Mononuclear cell (primary cell): ENCODE measurements at places on chromosomes 6 and 20. TPM values are rescaled to one million over a fixed set of nuclear protein-coding genes. Genes with fewer than 3 reads are reported as not detected.

Gene XKR7
- total RNA-seq, result under 0.01 TPM

Gene BANF2
- not detected for total RNA-seq

Gene OOEP
- total RNA-seq, result not detected

Gene MYCT1
- 2.5 TPM for total RNA-seq

Gene MYB
- total RNA-seq, result 4.8 TPM

Gene DEFB112
- not detected for total RNA-seq

Gene RHAG
- not detected for total RNA-seq

Gene GSTA3
- not detected for total RNA-seq

Gene KHDRBS2
- 2.4 TPM for total RNA-seq

Gene THBD
- total RNA-seq, result 82.1 TPM

Gene PLEKHG1
- total RNA-seq, result 12.5 TPM

Gene WFDC5
- not detected for total RNA-seq

Gene CPXM1
- total RNA-seq, result 0.10 TPM

Gene PAX1
- total RNA-seq, result not detected

Gene FABP7
- total RNA-seq, result not detected

Gene COL12A1
- total RNA-seq, result 0.21 TPM

Gene SLC17A4
- not detected for total RNA-seq

Gene LGSN
- total RNA-seq, result not detected

Gene CEP250
- total RNA-seq, result 10.7 TPM

Gene MCM3
- 9.1 TPM for total RNA-seq

Gene ABRACL
- total RNA-seq, result 43.7 TPM

Gene ISM1
- 1.2 TPM for total RNA-seq

Gene SLC24A3
- total RNA-seq, result 1.0 TPM

Gene DLL1
- total RNA-seq, result 1.8 TPM

Gene LAMA2
- 0.63 TPM for total RNA-seq

Gene CDH22
- not detected for total RNA-seq

Gene FAM162B
- not detected for total RNA-seq

Gene MATN4
- not detected for total RNA-seq

Gene MCHR2
- total RNA-seq, result not detected

Gene SEMG1
- not detected for total RNA-seq

Gene ZBTB46
- 2.1 TPM for total RNA-seq

Gene SYTL3
- 35.7 TPM for total RNA-seq

Gene C6orf58
- total RNA-seq, result not detected

Gene LRRC73
- total RNA-seq, result not detected

Gene NFKBIE
- total RNA-seq, result 125 TPM
